ENCODE measurements at places on chromosomes 5 and 9.

GRCh38 chr9:125486576-125486975 lies 220.4 kb downstream of the MAPKAP1 start:
- DNase-seq: no peak

GRCh38 chr9:2465516-2465915 lies 156.1 kb upstream of the VLDLR start:
- DNase-seq: no peak

DNA sequence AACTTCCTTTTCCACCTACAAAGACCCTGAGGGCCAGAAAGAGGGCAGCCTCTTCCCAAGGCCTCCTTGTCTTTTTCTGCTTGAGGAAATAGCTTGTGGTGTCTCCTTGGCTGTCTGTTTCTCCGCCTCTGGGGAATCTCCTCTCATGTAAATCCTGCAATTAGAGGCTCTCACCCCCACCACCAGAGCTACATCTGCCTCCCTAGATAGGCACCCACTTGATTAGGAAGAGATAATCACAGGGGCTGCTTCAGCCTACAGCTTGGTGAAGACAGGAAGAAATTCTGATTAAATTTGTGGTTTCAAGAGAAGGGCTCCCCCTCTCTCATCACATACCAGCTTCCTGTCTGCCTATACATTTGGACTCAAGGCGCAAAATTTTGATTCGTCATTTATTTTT lies 75.6 kb downstream of the TLR4 start:
- no peak for DNase-seq

DNA sequence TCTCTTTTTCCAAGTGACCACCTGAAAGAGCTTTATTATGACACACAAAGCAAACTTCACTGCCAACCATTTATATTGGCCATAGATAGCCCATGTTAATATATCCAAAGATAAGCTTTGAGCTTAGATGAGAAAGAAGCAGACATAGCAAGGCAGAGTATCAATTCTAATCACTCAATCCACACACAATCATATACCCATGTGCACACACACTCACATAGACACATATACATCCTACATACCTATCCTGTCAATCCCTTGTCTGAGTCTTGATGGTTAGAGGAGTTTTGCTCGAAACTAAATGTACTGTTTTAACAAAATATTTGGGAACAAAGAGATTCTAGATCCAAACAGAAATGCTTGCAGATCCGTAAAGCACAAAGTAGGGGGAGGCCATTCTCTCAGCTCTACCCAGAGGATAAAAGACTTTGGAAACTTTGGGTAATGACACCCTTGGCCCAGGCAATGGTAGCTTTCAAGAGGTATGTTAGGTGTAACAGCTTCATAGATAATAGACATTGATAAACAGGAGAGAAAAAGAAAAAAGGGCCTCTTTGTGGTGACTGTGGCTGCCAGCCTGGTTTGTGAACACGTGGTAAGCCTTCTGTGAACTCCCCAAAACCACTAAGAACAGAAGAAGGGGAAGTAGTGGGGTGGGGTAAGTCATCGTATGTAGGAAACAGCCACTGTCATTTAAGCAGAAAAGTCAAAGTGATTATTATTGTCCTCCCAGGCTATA lies 121.6 kb downstream of the TLR4 start:
- DNase-seq: peak; percentile 11

DNA sequence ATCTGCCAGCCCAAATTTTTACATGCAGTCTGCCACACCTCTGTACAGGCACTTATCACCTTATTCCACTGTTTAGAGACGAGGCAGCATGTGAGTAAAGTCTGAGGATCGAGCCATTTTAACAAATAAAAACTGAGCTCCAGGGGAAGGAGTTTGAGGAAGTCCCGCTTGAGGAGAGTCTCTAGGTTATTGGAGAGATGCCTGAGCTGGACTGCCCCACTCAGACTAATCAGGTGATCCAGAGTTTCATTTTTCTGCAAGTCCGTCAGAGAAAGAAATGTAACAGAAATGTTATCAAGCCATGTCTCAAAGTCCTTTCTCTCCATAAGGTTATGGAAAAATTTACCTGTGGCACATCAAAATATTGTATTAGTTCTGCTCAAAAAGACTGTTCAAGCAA lies 5.3 kb downstream of the FBXW2 start:
- DNase-seq: no peak

DNA sequence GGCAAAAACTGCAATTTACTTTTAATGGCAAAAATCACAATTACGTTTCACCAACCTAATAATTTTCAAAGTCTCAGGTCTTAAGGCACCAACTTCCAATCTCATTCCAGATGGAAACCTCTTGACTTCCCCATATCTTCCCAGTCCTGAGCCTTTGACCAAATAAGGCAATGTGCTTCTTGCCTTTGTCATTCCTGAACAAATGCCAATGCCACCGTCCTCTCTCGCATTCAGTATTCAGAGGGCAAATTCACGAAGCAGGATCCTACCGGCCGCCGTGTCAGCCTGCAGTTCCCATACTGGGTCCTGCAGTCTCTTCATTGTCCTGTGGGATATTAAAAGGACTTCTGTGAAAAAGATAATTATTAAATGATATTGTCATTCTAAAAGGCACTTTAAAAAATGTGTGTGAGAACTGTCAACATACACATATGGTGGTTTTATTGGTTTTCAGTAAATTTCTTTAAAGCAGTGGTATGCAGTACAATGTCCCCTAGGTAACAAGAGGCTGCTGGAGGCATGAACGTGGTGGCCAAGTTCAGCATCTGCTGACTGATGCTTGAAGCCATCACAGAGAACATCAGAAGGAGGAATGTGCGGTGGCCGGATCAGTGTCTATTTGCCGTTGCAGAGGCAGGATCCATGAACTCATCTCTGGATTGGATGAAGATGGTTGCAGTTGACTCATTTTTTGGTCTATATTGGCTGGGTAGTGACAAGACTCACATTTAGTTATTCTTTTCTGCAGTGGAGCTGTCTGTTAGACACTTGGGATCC lies 101.4 kb upstream of the IRX4 start:
- no peak for DNase-seq

- DNase-seq: peak; percentile 11
Measured at GRCh38 chr9:4298255-4299004, 1.4 kb downstream of the GLIS3 start.

GRCh38 chr5:137791799-137792198 lies 37.6 kb upstream of the HNRNPA0 start:
- no peak for DNase-seq

DNA sequence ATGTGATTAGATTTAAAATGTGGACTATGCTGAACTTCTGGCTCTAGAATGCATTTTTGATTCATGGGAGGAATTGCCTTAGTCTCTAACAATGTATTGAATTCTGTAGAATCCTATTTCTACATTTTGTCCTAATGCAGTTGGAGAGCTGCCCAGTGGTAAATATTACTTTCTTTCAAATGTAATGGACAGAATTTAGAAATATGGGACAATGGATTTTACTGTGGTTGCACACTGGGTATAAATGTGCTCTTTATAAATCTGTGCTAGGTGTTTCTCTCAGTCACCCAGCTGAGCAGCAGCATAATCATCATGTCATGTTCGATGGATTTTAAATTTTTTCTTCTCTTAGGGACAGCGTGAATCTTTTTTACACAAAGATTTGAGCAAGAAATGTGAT lies 141.7 kb downstream of the ADGRV1 start:
- DNase-seq: no peak

Measured in T-helper 2 cell (primary cell).